ENCODE measurements at places on chromosomes 2 and 18.
A peak's percentile ranks its signal among the peaks of the same experiment; 100 is the strongest.

- no peak for DNase-seq
Observed at GRCh38 chr2:66507673-66508201, 72.8 kb downstream of the MEIS1 start.

GRCh38 chr18:31643003-31643402, 41.4 kb downstream of the B4GALT6 start:
- DNase-seq, result no peak

- DNase-seq, result no peak
Observed at GRCh38 chr2:229818230-229818629, 103.6 kb downstream of the TRIP12 start.

- DNase-seq, result no peak
Observed at GRCh38 chr2:128510701-128511397, 192.2 kb upstream of the HS6ST1 start.

- DNase-seq, result no peak
Observed at GRCh38 chr2:205686783-205687640, 4.7 kb downstream of the NRP2 start.

GRCh38 chr18:21194871-21195771, 46.9 kb upstream of the GREB1L start:
- peak; percentile 8 for DNase-seq

DNA sequence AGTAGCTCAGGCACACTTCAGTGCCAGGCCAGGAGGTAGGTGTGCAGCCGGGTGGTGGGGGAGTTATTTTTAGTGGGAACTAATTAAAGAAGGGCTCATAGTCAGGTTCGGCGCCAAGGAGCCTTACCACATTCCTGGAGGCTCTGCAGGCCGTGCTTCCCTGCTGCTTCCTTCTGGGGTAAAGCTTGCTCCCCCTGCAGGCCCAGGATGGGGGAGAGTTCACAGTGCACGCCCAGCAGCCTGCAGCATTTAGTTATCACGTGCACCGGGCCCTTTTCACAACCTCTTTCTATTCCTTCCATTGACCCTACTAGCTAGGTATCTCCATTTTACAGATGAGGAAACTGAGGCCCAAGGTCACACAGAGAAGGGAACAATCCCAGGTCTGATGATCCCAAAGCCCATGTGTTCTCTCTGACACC, 2.5 kb downstream of the KCNF1 start:
- DNase-seq, result no peak

DNA sequence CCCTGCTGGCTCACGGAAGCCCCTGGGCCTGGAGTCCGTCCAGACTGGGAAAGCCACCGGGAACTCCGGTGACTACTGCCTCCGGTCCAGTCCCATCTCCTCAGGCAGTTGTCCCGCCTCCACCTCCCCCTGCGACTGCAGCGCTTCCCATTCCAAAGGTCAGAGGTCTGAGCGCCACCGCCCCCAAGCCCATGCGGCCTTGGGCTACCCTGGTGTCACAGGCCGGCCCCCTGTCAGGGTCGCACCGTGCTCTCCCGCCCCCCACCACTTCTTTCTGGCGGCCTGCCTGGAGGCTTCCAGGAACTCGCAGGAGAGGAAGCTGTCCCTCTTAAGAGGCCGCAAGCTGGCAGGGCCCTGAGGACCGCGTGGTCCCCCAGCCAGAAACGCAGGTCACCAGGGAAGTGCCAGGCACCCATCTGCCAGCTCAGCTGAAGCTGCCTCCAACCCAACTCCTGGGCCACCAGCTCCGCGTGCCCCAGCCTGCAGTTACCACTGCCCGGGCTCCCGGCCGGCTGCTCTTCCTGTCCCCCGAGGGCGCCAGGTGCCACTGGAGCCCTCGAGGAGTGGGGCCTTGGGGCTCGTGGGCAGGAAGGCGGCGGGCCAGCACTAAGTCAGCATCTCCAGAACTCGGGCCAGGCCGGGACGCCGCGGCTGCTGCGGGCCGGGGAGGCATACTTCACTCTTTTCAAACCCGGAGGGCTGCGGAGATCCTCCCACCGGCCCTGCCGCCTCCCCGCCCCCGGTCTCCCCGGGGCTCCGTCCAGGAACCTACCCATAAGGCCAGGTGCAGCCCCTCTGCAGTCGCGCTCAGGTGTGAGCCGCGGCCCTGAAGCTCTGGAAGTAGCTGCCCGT, 83.3 kb upstream of the POMC start:
- peak; percentile 36 for DNase-seq
